ENCODE measurements at places on chromosomes 7 and 10.

DNA sequence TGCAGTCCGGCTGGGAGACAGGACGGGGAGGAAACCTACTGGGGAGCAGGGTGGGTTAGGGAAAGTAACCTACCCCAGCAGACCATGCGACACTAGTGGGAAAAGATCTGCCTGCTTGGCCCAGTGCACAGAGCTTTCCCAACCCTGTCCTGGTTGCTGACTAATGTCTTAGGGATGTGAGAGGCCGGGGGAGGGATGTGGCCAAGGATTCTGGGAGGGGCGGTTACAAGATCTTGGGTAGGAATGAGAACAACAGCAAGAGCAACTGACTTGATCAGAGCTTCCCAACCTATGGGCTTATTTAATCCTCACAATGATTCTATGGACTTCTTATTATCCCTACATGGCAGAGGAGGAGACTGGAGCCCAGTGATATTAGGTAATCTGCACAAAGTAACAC, 24.0 kb upstream of the EIF5AL1 start:
- DNase-seq, result peak; percentile 73

DNA sequence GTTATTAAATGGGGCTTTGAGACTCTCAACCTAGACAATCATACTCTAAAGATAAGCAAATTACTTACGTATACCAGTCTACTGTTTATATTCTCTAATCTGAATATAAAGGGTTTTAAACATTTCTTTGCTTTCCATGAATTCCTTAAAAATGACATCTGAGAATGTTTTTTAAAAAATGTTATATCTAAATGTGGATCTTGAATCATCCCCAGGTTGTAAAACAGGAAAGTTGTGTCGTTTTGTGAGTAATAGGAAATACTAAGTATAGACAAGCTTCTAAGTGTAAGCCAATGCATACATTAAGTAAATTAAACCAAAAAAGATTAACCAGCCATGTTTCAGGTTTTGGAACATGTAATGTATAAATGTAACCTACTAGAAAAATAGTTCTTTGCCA, 26.8 kb downstream of the ADD3 start:
- no peak for DNase-seq

- no peak for DNase-seq
Measured at GRCh38 chr10:90845726-90846125, 12.1 kb downstream of the HTR7 start.

DNA sequence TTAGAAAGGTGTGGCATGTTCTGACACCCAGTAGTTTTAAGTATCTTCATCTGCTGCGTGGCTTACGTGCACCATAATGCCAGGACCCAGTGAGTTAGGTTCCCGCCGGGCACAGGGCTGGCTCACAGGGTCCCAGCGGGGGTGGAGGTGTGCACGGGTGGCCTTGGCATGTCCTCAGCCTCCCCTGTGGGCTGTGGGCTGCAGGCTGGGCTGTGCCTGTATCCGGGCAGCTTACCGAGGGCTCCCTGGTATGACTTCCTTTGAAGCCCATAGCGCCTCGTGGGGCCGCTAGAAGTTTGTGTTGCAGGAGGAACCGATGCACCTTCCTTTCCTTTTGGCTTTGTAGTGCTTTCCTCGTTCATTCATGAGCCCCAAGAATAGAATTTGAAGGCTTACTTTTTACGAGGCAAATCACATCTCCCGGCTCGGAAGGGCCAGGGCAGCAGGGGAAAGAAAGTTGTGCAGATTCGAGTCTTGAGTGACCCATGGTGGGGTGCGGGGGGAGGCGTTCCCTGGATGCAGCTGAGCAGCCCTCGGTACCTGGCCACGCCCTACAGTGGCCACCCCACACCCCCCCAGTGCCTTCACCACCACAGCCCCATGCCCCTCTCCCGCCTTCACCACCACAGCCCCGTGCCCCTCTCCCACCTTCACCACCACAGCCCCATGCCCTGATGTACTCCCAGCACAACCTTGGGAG, 113.2 kb downstream of the WDR37 start:
- DNase-seq, result no peak

DNA sequence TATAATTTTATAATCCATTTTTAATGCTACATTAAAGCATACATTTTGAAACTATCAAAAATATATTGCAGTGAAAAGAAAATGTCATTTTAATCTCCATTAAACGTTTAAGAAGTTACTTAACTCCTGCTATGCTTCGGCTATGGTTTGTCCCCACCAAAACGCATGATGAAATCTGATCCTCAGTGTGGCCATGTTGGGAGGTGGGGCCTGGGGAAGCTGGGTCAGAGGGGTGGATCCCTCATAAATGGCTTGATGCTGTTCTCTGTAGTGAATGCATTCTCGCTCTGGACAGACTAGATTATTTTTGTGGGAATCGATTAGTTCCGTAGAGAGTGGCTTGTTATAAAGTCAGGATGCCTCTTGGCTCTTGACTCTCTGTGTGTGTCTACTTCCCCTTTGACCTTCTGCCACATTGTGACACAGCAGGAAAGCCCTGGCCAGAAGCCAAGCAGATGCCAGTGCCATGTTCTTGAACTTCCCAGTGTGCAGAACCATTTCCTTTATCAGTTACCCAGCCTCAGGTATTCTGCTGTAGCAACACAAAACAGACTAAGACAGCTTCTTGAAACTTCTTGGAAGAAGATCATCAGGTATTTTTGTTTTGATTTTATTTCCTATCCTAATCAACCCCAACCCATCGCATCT, 77.8 kb downstream of the TCERG1L start:
- DNase-seq, result no peak

DNA sequence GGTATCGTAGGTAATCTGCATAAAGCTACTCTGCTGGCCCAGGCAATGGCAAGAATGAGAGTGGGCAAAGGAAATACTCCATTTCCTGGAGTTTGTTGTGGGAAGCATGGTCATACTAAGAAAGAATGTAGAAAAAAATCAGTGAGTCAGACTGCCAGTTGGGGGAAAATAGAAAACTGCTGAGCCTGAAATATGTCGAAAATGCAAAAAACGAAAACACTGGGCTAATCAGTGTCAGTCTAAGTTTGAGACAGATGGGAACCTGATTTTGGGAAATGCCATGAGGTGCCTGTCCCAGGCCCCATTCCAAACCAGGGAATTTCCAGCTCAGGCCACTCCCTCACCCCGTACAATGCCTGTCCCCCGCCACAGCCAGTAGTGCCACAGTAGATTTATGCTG, 150.0 kb downstream of the ZNF33B start:
- DNase-seq, result peak; percentile 77

GRCh38 chr7:135743907-135744731, 4.5 kb downstream of the FAM180A start:
- DNase-seq, result no peak

- no peak for DNase-seq
Measured at GRCh38 chr7:110119883-110120581, 970.9 kb upstream of the LRRN3 start.

- DNase-seq, result no peak
Measured at GRCh38 chr7:15503603-15504290, 58.1 kb downstream of the AGMO start.

DNA sequence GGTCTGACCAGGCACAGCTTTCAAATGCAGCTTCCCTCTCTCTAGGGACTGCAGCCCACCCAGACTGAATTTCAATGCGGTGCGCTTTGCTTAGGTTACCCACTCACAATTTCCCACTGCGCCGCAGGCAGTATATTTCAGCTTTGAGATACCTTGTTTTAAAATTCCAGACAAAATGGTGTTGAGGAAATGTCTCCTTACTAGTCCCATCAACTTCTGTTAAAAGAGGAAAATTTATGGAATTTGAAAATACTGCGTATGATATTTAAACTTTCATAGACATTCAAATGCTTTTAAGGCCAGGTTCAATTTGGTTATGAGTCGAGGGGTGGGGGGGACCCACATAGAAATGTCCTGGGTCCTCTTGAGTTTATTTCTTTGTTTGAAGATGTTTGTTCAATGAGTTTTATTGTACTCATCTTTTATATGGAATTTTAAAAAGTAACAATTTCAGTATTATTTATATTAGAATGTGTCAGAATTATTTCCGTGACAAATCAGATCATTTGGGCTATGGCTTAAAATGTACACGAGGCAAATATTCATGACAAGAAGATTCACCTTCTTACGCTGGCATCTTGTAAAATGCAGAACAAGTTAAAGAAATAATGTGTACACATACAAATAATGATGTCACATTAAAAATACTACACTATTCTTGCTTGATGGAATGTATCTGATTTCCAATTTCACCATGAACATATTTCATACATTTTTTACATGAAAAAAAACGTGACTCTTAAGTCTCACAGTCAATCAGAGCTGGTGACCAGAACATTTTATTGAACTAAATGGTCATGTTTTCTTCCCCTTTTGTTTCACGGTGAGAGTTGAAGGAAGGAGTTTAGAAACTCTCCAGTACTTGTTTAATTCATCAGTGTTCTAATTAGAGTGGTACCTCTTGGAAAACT, 1.3 kb downstream of the IKZF1 start:
- DNase-seq, result no peak

DNA sequence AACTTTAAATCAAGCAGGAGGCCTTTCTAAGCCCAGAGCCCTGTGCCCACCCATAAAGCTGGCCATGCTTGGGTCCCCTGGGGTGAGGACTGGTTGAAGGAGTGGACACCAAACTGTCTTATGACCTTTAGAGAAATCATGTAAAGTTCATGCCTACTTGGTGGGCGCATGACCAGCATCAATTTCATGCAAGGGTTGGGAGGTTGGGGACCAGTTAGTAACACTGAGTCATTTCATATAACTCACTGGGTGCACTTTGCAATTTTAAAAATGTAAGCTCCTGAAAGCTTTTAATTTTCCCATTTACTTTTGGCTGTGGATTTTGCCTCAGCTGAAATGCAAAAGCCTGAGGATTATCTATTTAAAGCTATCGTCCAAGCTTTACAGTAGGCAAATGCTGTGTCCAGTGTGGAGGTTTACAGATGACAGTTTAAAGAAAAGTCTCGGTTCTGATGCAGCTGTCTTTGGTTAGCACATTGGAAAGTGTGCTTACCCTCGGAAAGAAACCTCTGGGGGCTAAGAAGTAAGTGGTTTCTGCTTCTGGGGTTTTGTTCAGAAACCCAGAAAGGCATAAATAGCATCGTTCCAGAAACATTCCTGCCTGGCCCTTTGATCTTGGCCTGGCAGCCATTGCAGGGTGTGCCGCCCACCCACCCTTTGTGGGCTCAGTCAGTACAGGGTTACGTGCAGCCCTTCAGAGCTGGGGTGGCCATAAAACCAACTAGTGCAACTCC, 48.8 kb upstream of the CHST15 start:
- DNase-seq, result no peak

GRCh38 chr10:63083904-63084689, 49.0 kb upstream of the NRBF2 start:
- peak; percentile 48 for DNase-seq

- no peak for DNase-seq
Measured at GRCh38 chr7:100674411-100675104, 1.0 kb downstream of the GNB2 start.

GRCh38 chr7:134907639-134908038, 78.7 kb upstream of the AGBL3 start:
- no peak for DNase-seq

GRCh38 chr10:47253030-47253637, 46.9 kb upstream of the GDF10 start:
- DNase-seq, result no peak

GRCh38 chr10:112565434-112566053, 118.5 kb downstream of the VTI1A start:
- DNase-seq, result no peak

GRCh38 chr7:129095258-129095657, 40.3 kb upstream of the TNPO3 start:
- DNase-seq, result no peak

DNA sequence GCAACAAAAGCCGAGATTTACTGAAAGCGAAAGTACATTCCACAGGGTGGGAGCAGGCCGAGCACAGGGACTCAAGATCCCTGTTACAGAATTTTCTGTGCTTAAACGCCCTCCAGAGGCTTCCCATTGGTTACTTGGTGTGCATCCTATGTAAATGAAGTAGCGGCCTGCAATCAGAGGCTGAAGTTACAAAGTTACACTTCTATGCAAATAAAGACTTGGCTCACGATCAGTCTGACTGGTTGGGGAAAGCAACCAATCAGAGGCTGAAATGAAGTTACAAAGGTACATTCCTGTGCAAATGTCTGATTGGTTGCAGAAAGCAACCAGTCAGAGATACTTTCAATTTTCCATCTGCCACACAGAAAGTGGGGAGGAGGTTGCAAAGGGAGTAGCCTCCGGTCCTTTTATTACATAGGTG, 4.1 kb downstream of the ACBD7 start:
- DNase-seq, result peak; percentile 75

DNA sequence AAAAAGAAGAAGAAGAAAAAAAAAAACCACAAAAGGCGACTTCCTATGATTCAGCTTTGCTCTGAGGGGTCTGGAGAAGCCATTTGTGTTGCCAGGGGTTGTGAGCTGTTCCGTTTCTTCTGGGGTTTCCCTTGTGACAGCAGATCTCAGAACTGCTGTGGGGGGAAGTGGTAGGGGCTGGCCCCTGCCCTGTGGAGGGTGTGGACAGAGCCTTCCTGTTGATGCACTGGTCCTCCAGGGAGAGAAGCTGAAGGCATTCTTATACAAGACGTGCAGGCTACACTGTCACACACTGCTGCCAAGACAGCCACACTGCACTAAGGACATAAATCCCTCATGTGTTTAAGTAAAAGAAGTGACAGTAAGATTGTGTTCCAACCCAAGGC, 17.3 kb upstream of the CSGALNACT2 start:
- DNase-seq, result no peak

DNA sequence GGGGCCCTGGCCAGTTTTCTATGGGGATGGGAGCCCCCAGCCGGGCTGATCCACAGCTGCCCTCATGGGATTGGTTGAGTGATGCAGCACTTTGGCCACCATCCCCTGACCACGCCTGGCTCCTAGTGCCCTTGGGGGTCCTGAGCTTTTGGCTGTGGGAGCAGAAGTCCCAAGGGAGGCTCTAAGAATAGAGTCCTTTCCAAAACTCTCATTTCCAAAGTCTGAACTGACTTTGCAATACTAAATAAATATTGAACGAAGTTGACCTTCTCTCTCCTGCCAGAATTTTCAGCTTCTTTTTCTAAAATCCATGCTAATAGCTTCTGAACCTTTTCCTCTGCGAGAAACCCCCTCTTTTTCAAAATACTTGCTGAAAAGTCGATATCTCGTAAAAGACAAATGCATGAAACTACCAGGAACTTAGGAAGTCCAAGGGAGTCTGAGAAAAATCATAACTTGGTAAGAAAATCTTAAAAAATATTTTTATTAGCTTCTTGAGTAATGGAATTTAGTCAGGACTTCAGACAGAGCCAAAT, 62.7 kb upstream of the IGFBP3 start:
- no peak for DNase-seq

DNA sequence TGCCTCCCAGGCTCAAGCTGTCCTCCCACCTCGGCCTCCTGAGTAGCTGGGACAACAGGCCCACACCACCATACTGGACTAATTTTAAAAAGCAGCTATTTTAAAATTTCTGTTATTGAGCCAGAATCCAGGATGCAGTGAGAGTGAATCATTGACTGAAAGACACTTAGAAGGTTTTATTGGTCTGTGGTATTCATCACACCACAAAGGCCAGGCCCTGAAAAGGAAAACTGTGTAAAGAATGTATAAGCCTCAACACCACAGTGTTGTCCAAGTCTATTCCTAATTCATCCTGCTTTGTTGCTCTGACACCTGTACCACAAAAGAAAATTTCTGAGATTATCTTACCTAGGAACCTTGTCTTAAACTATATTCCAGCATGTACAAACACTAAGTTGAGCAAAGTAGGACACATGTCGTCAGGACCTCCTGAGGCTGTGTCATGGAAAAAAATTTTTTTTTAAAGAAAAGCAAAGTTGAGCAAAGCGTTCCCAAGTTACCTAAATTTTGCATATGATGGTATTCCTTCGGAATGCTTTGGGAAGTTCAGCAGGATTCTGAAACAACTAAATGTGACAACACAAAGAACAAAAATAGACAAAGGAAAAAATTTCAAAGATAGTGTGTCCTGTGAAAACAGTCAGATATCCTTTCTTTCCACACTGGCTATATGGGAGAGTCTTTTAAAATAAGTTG, 129.6 kb upstream of the MKLN1 start:
- DNase-seq, result peak; percentile 59
